ENCODE measurements at places on chromosomes 4 and X.

GRCh38 chr4:137200322-137200721 is 332.0 kb downstream of the PCDH18 start:
- no peak for DNase-seq

DNA sequence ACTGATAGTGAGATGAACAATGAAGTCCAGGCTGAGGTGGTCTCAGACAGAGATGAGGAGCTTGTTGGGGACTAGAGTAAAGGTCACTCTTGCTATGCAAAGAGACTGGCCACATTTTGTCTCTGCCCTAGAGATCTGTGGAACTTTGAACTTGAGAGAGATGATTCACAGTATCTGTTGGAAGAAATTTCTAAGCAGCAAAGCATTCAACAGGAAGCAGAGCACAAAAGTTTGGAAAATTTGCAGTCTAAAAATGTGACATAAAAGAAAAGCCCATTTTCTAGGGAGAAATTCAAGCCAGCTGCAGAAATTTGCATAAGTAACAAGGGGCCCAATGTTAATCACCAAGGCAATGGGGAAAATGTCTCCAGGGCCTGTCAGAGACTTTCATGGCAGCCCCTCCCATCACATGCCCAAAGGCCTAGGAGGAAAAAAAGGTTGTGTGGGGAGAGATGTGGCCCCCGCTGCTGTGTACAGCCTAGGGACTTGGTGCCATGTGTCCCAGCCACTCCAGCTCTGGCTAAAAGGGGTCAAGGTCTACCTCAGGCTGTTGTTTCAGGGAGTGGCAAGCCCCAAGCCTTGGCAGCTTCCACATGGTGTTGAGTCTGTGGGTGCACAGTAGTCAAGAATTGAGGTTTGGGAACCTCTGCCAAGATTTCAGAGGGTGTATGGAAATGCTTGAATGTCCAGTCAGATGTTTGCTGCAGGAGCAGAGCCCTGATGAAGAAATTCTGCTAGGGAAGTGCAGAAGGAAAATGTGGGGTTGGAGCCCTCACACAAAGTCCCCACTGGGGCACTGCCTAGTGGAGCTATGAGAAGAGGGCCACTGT is 262.8 kb downstream of the DKK2 start:
- DNase-seq = no peak

DNA sequence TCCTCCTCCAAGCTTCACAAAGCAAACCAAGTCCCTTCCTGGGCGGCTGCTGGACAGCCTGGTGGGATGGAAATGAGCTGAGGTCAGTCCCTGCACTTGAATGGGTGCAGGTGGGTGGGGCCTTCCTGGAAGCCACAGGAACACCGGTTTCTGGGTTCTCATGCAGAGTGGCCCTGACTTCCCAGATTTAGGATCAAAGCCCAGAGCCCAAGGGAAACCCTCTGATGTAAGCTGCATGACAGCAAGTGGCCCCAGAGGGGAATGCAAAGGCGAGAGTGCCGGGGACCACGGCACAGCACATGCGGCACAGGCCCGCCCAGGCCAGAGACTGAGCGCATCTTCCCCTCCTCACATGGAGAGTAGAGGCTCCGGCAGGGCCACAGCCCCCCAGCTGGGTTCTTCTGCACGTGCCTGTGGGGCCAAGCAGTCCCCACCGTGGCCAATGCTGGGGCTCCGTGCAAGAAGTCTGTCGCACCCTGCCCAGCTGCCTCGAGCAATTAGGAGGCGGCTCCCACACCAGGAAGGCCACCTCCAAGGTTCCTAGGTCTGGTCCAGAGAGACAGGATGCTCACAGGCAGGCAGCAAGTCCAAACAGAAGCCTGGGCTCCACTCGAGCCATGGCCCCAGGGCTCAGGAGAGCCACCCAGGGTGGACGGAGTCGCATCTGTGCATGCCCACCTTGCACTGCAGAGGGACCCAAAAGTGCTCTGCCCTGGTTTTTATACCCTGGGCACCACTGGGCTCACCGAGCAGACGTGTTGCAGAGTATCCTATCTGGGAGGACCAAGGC is 83.0 kb downstream of the HTRA3 start:
- no peak for DNase-seq

- DNase-seq = no peak
These were observed 644.4 kb downstream of the TRIML1 start for GRCh38 chr4:188783606-188784160.

DNA sequence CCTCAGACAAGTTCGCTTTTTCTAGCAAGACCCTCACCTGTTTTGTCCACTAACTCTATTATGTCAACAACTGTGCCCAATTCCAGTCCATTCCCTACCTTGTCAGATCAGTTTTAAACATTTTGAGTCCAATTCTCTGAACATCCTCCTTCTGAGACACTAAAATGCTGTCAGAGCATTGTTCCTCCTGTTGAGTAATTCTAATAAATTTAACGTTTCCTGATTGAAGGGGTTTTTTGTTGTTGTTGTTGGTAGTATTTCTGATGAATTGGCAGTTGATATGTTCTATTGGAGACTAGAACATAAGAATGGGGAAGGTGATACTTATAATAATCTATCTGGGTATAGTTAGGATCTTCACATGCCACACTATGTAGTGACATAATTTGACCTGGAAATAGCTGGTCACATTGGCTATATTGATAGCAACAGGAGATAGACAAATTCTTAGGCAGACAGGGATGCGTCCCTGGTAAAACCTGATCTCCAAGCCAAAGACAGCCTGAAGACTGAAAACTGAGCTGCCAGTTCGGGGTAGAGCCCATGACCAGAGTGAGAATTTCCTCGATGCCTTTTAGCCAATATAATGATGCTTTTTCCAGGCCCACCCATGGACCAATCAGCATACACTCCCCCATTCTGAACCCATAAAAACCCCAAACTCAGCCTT is 12.4 kb upstream of the CXCL2 start:
- DNase-seq = no peak
